Caki2 (cell line): ENCODE measurements at places on chromosomes 7 and 10. TPM values are rescaled to one million over a fixed set of nuclear protein-coding genes. Genes with fewer than 3 reads are reported as not detected.

Gene AFAP1L2
- 9.0 and 17.6 TPM in 2 replicates for total RNA-seq

Gene HKDC1
- total RNA-seq, result 52.3 and 68.0 TPM in 2 replicates

Gene CASD1
- total RNA-seq, result 13.3 and 34.8 TPM in 2 replicates

Gene SPDYE6
- not detected in 2 replicates for total RNA-seq

Gene SFTPA1
- total RNA-seq, result not detected in 2 replicates

Gene ELOVL3
- 0.12 and 0.78 TPM in 2 replicates for total RNA-seq

Gene CPN1
- total RNA-seq, result not detected in 2 replicates

Gene NDUFB8
- total RNA-seq, result 132 and 185 TPM in 2 replicates

Gene MRPL32
- 53.2 and 74.2 TPM in 2 replicates for total RNA-seq

Gene CPED1
- total RNA-seq, result not detected in 2 replicates

Gene TRIM56
- total RNA-seq, result 4.1 and 6.8 TPM in 2 replicates

Gene LGI1
- not detected in 2 replicates for total RNA-seq

Gene INHBA
- total RNA-seq, result 9.5 and 14.4 TPM in 2 replicates

Gene CROT
- total RNA-seq, result 1.0 and 8.6 TPM in 2 replicates

Gene TMEM213
- not detected in 2 replicates for total RNA-seq

Gene CACNB2
- total RNA-seq, result not detected in 2 replicates

Gene RPEL1
- total RNA-seq, result not detected in 2 replicates
